Transverse colon (tissue), 4 donors: ENCODE measurements at places on chromosomes 7 and 10.

GRCh38 chr7:127629268-127629854 lies 11.4 kb upstream of the PAX4 start:
- DNase-seq = peak; percentile 34

DNA sequence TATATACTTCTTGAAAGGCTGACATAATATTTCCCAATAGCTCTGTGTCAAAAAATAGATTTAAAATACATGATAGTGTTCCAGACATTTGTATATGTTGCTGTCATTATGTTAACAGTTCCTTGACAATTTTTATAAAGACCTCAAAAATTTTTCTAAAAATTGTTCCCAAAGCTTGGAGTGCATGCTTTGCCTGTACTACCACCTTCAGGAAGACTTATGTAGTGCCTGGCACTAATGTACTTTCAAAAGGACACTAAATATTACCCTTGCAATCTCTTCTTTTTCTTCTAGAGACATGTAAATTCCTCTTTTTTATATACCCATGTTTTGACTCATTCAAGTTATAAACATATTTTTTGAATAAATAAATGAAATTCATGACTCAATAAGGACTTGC lies 48.0 kb upstream of the SP8 start:
- no peak for DNase-seq

DNA sequence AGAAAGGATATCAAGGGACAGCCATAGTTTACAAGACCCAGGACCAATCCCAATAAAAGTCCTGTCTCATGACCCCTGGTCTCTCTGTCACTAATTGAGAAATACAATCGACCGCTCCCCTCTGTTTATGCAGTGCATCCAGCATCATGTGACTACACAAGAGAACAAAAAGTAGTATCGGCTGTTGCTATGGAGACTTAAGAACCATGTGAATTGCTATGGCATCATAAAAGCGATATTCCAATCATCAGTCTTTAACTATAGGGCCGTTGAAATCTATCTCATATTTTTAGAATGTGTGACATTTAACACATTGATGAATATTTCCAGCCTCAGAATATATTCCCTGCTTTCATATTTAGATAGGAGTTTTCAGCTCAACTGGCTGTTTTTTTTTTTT lies 139.3 kb downstream of the FRMD4A start:
- DNase-seq = no peak

- no peak for DNase-seq
These were observed 68.7 kb downstream of the MBL2 start for GRCh38 chr10:52703898-52704297.

DNA sequence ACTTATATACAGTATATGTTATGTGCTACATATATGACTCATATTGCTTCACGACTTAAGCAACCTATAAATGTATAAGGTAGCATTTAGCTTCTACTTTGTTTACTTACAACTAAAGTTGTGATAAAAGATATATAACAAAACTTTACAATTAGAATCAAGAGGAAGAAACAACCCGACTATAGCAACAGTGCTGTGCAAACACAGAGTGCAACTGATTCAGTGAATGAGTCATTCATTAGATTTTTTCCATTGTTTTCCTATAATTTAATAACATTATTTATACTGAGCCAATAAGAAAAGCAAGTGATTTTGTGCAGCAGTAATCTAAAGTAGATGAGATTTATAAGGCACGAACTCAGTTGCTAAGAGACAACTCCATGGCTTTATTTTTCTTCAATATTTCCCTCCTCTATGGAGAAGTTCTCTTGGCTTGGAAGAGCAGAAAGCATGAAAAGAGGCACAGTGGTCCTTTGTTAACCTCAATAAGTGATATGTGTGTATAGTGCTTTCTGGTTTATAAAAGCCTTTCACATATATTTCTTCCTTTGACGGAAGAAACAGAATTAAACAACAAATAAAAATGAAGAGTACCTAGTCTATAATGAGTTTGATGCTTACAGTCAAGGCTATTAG lies 19.8 kb downstream of the CEP41 start:
- no peak for DNase-seq

DNA sequence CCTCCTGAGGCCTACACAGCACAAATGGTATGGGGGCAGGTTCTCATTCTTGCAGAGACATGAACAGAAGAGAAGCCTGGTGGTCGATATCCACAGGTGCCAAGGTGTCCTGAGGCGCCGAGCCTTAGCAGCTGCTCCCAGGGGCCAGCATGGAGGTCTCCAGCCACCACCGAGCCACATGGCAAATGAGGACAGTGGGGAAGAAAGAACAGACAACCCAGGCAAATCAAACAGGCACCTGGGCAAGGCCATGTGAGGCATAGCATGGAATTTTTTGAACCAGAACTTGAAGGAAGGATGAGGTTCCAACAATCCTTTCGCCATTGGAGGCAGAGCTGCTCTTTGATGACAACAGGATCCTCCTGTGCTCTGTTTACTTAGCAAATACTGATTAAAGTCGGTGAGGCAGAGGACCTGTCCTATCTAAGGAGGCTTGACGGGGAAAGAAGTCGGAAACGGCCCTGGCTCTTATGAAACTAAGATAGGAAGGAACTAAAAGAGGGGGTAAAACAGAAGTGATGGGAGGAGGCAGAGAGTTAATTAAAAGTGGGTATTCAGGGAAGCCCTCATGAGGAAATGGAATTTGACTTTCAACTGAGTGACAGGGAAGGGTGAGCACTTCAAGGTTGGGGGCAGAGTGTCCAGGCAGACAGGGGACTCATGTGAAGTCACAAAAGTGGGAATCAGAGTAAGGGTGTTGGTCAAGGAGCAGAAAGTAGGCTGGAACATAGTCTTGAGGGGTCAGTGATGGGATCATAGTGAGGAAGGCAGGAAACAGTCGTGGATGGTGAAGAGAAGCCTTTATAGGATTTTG lies 8.6 kb upstream of the CALML3 start:
- no peak for DNase-seq

GRCh38 chr10:71066600-71066999 lies 145.8 kb upstream of the UNC5B start:
- no peak for DNase-seq

DNA sequence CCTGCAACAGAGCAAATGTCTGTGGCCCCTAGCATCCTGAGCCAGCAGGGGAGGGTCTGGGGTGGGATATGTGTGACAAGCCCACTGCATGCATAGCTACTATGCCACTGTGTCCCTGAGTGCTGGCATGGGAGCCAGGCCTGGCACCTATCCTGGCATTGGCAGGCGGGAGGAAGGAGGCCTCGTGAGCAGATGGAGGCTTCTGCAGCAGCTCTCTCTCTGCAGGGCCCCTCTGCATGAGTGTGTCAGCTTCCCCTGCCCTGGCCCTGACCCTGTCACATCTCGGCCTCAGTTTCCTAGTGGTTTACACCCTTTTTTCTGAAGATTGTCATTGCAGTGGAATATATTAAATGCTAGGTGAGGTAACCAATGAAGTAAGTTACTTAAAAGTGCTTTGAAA lies 13.1 kb upstream of the IMPDH1 start:
- DNase-seq = no peak

DNA sequence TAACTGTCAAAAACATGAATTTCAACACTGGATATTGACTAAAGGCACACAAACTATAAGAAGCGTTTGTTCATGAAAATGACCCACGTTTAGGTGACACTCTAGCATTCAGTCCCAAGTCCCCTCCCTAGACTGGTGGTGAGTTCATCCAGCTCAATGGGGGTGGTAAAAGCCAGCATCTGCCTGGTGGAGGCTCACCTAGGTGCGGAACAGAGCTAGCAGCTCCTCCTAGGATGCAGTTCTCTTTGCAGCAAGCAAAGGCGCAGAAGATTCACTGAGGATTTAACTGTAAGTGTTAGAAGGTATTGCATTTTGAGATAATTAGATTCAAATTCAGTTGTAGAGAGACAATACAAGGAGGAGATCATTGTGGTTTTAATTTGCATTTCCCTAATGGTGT lies 87.6 kb downstream of the VSTM2A start:
- DNase-seq = no peak

DNA sequence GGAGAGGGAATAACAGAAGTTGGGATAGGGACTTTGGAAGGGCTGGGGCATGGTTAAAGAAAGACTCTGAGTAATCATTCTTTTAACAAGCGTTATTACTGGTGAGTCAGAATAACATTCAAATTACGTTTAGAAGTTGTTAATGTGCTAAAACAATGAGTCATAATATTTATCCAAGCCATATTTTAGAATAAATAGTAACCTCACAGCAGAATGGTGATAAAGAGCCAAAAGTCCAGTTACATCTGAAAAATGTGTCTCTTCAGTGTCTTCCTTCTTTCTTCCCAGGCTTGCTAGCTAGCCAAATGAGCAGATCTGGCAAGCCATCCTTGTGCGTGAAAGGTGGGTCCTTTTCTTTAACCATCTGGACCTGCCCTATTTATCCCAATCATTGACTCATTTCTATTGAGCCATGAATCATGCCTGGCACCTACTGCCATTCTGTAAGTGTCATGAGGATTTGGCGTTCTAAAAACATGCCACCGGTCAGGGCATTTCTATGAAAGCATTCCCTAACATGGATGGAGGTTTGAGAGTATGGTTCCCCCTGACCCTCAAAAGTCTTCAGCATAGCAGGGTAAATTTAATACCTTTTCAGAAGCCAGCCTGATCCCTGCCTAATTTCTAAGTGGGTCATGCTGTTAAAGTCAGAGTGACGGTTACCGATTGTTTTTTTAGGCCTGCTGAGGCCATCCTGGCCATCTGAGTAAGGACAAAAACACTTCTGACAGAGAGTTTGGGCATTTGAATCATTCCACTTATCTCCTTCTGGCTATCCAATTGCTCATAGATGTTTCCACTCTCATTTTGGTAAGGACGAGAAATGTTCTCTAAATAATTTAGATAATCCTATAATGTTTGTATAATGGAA lies 26.9 kb downstream of the MYPN start:
- DNase-seq = no peak

DNA sequence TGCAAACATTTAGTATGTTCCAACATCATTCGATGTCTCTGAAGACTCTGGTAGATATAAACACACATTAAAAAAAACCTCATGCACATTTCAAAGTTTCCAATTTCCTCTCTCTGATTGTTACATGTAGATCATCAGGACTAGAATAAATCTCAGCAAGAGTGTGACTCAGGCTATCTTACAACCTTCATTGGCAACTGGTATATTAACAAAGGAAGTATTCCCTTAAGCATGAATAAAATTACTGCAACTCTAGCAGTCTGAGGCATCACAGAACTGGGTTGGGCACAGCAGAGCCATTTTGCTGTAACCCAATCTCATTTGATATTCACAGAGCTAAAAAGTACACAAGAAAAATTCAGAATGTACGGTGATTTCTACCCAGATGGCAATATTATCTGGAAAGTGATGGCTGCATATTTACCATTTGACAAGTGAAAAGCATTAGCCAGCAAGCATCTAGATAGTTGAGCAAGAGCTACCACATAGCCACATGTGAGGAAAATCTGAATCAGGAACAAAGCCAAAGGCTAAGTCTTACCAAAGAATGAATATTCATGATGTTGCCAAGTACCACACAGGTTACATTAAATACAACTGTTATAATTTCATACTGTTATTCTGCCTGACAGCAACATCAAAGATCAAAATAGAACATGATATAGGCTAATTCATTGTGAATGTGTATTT lies 232.2 kb downstream of the CRPPA start:
- no peak for DNase-seq

DNA sequence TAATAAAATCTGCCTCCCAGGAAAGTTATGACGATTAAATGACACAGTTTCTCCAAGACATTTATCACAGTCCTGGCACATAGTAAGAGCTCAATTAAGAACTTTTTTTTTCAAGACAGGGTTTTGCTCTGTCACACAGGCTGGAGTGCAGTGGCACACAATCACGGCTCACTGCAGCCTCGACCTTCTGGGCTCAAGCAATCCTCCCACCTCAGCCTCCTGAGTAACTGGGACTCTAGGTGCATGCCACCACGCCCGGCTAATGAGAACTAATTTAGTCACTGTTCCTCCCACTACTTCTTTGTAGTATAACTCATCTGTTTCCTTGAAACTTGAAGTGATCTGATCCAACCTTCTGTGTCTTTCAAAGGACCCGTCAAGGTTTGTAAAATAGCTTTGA lies 42.2 kb upstream of the MXI1 start:
- no peak for DNase-seq

DNA sequence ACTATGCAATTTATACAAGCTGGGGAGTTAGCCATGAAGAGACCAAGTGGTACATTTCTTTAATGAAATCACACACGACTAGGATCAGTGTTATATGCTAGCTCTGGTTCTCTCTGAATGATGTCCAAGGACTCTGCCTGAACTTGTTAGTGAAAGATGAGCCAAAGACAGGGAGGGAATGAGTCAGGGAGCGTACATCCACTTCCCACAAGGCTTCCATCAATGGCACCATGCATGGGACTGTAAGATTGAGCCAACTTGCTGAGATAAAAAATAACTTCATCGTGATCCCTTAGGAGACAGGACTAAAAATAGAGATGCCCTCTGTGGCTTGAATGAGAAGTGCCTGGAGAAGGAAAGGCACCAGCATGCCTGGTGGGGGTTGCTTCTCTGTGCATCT lies 629.7 kb downstream of the ACTR3B start:
- no peak for DNase-seq

DNA sequence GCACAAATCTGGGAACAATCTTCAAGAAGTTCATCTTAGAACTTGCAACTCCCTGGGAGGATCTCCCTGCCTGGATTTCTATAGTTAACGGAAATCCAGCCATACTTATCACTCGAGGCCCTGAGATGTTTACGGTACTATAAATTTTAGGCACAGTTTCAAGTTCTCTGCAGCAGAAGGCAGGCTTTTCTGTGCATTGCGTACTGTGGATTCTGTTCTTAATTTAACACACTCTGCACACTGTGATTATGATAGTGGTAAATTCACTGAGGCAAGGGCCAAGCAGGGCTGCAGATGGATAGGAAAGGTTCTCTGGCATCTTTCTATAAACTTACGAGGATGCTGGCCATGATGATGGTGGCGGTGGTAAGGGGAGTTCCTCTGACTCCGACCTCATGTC lies 10.6 kb downstream of the INHBA start:
- no peak for DNase-seq

DNA sequence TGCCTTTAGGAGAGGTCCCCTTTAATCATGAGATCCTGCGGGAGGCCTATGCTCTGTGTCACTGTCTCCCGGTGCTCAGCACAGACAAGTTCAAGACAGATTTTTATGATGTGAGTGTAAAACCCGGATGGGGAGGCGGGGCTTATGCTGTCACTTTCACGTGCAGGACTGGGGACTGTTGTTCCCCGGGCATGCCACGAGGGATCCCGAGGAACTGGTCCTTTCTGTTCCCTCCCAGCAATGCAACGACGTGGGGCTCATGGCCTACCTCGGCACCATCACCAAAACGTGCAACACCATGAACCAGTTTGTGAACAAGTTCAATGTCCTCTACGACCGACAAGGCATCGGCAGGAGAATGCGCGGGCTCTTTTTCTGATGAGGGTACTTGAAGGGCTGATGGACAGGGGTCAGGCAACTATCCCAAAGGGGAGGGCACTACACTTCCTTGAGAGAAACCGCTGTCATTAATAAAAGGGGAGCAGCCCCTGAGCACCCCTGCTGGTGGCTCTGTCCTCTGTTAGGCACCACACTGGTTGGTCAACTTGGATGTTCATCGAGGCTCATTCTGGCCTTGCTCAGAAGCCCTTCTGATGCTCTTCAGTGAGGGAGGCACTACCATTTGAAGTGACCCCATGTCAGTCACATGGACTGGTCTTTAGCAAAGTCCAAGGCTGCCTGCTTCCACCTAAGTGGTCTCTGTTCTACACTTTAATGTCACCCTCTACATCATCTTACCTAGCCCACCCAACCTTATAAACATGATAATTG lies 2.8 kb downstream of the COPS6 start:
- no peak for DNase-seq
